ENCODE measurements at places on chromosomes 3 and 15.
A peak's percentile ranks its signal among the peaks of the same experiment; 100 is the strongest.

DNA sequence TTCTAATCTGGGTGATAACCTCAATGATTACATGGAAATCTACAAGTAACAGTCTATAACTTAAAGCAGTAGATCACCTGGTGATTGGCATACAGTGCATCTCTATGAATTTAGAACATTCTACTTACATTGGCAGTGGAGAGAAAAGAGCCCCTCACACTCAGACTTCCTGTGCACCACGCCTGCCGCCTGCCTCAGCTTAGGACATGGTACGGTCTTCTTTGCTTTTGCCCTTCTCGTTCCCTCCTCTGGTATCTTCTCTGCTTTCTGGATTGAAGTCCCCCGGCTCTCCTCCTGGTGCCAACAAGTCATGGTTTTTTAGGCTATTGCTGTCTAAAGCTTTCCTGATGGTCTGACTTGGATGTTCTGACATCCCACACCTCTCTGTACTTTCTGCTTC, 7.9 kb upstream of the KCNMB3 start:
- DNase-seq, result no peak

GRCh38 chr3:160162440-160162839, 62.8 kb upstream of the C3orf80 start:
- no peak for DNase-seq

DNA sequence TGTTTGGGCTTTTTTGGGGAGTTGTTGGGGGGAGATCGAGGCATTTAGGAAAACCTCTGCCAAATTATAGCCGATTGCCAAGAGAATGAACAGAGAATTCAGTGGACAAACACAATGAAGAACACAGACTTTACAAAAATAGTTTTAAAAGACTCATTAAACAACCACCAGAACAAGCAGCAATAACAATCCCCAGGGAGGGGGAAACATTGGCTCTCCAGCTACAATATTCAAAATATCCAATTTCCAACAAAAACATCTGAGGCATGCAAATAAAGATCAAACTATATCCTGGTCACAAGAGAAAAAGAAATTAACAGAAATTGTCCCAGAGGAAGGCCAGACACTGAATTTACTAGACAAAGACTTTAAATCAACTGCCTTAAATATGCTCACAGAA, 24.5 kb upstream of the ANKRD28 start:
- DNase-seq, result no peak

DNA sequence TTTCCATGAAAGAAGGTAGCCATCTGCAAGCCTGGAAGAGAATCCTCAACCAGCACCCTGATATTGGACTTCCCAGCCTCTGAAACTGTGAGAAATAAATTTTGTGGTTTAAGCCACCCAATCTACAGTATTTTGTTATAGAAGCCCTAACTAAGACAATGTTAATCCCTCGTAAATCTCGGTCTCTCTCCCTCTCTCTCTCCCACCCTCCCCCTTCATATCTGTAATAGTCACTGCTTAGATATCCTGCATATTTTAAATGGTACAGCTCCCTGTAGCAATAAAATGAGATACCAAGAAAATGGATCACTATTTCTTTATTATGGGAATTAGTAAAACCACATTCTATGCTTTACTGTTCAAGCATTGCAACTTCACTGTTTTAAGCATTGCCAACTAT, 21.0 kb upstream of the FAM174B start:
- DNase-seq, result no peak

- DNase-seq, result no peak
These were observed 15.8 kb upstream of the ARHGEF26 start for GRCh38 chr3:154105218-154105975.

- no peak for DNase-seq
These were observed 19.3 kb upstream of the SLTM start for GRCh38 chr15:58952751-58953150.

DNA sequence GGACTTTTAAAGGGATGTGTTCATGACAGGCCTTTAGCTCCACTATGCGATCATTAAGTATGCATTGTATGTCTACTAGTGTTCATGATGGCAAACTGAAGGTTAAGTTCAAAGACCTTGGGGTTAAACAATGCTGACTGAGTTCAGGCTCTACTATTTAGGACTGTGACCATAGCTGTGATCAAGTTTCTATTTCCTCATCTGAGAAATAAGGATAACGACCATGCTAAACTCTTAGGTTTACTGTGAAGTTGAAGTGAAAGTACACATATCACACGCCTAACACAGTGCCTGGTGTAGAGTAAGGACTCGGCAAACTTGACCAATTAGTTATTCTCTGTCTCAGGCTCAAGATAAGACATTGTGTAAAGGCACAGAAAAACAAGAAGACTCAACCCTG, 243.2 kb downstream of the MBNL1 start:
- DNase-seq, result no peak

- DNase-seq, result peak; percentile 13
These were observed 529.8 kb downstream of the MAGI1 start for GRCh38 chr3:65508750-65509422.

- no peak for DNase-seq
These were observed 81.4 kb upstream of the CHD2 start for GRCh38 chr15:92818651-92819277.

DNA sequence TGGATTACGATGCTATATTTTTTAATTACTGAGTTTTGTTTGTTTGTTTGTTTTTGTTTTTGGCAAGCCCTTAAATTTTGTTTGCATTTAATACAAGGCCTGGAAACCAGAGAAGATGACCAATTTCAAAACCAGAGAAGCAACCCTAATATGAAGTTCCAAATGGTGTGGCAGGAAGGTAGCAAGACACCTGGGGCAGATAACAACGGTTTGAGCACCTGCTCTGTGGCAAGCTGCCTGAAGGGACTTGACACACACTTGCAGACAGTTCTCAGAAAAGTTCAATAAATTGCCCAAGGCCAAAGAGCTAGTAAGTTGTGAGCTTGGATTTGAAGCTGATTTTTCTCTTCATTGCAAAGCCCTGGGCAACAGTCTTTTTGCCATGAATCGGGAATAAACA, 151.2 kb upstream of the UBE2E1 start:
- peak; percentile 27 for DNase-seq

- DNase-seq, result peak; percentile 13
These were observed 433.3 kb downstream of the FOXP1 start for GRCh38 chr3:71149959-71150954.

DNA sequence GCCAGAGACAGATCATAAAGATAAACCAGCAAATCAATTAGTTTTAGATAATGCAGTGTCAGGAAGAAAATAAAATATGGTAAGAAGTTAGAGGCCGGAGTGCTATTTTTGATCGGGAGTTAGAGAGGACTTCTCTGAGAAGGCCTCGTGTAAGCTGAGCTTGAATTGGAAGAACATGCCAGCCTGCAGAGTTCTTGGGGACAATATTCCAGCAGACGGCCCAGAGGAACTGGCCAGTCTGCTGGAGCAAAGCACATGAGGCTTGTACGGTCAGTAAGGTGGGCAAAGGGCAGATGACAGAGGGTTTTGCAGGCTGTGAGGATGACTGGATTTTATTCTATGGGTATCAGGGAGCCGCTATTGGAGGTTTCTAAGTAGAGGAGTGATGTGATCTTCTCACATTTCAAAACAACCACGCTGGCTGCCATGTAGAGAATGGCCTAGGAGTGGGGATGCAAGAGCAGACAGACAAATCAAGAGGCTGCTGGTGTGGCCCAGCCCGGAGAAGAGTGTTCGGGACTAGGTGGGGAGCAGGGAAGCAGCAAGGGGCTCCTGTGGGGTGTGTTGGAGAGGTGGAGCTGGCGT, 84.0 kb downstream of the HES1 start:
- DNase-seq, result no peak

DNA sequence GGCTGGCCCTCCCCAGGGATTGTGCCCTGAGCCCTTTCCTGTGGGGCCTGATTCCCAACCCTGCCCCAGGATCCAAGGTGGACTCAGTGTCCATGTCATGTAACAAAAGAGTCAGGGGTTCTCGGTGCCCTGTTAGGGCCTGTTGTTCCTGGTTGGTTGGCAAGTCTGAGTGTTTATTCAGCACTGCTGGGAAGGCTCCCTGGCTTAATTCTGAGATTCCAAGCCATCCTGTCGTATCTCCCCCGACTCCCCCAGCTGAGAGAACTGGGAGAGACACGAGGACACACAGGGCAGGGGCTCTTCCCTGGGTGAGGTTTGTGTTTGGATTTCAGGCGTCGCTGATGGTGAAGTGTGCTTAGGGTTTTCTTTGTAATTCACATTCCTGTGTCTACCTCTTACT, 78.3 kb downstream of the EEFSEC start:
- DNase-seq, result no peak

- DNase-seq, result no peak
These were observed 38.9 kb downstream of the TLE3 start for GRCh38 chr15:70058642-70059360.

- DNase-seq, result no peak
These were observed 151.4 kb downstream of the KLF13 start for GRCh38 chr15:31477851-31478701.

DNA sequence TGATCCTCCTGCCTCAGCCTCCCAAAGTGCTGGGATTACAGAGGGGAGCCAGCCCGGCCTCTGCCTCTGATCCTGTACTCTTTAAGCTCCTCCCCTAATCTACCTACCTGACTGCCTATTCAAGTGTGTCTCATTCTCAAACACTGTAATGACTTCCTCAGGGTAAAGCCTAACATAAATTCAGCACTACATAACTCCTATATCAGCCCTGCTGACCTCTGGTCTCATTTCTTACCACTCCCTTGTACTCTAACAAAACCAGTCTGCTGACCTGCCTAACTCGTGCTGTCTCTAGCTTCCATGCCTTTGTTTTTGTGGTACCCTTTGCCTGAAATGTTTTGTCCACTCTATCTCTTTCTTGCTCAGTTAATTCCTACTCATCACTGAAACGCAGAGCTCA, 172.1 kb upstream of the IL12A start:
- DNase-seq, result no peak

DNA sequence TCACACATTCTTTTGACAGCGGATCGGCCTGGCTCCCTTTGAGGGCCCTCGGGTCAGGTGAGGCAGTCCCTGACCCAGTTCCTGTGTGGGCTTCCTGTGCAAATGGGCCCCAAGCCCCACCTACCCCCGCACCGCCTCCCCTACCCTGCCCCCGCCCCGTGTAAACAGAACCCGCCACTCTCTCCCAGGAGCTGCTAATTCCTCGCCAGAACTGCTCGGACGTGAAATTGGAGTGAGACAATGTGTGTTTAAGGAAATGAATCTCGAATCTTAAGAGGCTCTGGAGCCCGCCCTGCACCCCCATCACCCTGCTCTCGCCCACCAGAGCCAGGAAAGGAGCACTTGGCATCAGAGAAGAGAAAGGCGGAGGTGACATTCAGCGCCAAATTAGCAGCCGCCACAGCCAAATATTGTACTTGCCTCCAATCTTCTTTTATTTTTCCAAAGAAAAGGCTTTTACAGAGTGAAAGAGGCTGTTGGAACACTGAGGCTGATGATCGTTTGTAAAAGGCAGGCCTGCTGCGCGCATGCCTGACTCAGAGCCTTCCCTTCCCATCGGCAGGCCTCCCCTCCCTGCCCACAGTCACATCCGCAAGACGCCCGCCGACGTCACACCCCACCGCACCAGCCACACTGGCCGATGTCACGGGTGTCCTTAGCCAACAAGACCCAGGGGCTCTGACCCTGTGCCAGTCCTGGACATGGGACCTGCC, 53.1 kb downstream of the CACNA2D2 start:
- no peak for DNase-seq
